ENCODE measurements at places on chromosomes 2 and 18.
A peak's percentile ranks its signal among the peaks of the same experiment; 100 is the strongest.

DNA sequence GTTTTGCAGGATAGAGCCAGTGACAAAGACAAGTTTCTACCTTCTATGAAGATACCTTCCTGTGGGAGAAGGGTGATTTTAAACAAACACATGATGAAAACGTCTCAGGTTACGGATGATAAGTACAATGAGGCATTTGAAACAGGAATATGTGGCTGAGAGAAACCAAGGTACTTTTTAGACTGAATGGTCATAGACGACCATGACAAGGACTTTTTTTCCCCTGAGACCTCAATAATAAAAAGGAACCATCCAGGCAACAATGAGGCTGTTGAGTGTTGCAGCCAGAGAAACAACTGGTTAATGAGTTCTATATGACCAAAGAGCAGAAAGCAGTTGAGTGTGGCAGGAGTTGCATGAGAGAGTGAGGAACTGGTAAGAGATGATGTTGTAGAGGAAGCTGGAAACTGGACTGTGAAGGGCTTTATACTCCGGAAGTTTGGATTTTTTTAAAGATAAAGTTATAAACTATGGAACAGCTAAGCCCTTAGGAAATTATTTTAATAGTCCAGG lies 306.1 kb upstream of the CYRIA start:
- no peak for DNase-seq

GRCh38 chr2:177328056-177328455 lies 63.5 kb upstream of the NFE2L2 start:
- DNase-seq = no peak

GRCh38 chr18:36130039-36130831 lies 536 bp downstream of the ELP2 start:
- DNase-seq = no peak

- no peak for DNase-seq
These were observed 147.0 kb upstream of the ALPP start for GRCh38 chr2:232231554-232231953.

DNA sequence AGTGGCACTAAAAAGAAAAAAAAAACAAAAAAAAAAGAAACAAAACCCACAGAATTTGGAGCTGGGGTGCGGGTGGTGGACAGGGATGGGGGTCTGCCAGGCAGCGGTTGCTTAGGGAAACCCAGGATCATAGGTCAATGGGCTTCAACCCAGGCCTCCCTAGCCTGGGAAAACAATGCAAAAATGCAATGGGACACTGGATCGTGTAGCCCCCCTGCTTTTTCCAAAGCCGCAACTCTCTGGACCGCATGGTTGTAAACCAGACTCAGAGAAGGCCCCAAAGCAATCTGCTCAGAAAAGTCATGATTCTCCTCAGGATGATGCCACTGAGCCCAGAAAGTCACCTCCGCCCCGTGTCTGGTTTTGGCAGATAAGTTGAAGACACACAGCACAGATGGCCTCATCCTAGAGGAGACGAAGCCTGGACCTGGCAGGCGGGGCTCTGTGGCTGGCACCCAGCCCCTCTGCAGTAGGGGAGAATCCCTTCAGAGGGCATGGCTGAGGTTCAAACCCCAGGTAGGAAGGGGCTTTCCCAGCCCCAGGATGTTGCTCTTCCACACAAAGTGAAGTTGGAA lies 5.1 kb downstream of the DLX2 start:
- no peak for DNase-seq

DNA sequence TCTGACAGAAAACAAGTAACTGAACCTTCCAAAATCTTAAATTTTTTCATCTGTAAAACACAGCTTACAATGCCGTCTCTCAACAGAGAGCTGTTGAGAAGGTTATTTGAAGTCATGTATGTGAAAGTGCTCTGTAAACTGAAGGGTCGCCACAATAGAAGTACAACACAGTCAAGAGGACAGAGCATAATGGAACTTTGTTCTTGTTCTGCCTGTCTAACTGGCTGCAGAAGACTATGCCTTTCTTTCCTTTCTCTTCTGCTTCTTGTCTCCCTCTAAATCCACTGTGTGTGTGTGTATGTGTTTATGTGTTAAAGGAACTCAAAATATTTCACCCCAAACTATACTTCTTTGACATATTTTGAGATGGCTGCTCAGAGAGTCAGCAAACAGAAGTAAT lies 365.8 kb upstream of the RND3 start:
- DNase-seq = no peak

GRCh38 chr2:158004126-158004764 lies 97.4 kb upstream of the UPP2 start:
- no peak for DNase-seq

GRCh38 chr2:48946449-48947048 lies 191.0 kb upstream of the LHCGR start:
- no peak for DNase-seq

DNA sequence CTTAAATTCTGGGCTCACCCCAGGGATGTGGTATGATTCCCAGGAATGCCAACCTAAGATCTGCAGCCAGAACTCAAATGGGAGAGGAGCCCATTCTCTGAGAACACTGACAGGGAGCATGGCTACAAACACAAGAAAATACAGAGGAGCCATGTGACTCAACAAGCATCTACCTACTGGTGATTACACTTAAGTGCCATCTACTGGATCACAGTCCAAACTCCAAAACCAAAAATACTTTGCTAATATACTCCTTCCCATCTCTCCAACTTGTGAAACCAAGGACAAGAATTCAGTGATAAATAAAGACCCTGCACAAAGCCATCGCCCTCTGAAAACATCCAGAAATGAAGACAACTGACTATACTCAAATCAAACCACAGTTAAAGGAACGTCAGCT lies 116.9 kb downstream of the NR4A2 start:
- no peak for DNase-seq

- no peak for DNase-seq
These were observed 34.5 kb downstream of the LYPD6 start for GRCh38 chr2:149364839-149365238.

GRCh38 chr2:58875436-58875835 lies 634.3 kb upstream of the FANCL start:
- DNase-seq = peak; percentile 10

DNA sequence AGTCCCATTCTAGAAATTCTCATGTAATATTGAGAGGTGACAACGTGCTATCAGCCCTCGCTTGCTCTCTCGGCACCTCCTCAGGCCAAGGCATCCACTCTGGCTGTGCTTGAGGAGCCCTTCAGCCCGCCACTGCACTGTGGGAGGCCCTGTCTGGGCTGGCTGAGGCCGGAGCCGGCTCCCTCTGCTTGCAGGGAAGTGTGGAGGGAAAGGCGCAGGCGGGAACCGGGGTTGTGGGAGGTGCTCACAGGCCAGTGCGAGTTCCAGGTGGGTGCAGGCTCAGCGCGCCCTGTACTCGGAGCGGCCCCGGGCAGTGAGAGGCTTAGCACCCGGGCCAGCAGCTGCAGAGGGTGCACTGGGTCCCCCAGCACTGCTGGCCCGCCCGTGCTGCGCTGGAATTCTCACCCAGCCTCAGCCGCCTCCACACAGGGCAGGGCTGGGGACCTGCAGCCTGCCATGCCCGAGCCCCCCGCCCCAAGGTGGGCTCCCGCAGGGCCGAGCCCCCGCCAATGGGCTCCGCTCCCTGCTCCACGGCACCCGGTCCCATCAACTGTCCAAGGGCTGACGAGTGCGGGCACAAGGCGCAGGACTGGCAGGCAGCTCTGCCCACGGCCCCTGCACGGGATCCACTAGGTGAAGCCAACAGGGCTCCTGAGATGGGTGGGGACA lies 1680.6 kb upstream of the LRRTM1 start:
- no peak for DNase-seq

- DNase-seq = no peak
These were observed 197.7 kb upstream of the SH3BP4 start for GRCh38 chr2:234754126-234754525.

DNA sequence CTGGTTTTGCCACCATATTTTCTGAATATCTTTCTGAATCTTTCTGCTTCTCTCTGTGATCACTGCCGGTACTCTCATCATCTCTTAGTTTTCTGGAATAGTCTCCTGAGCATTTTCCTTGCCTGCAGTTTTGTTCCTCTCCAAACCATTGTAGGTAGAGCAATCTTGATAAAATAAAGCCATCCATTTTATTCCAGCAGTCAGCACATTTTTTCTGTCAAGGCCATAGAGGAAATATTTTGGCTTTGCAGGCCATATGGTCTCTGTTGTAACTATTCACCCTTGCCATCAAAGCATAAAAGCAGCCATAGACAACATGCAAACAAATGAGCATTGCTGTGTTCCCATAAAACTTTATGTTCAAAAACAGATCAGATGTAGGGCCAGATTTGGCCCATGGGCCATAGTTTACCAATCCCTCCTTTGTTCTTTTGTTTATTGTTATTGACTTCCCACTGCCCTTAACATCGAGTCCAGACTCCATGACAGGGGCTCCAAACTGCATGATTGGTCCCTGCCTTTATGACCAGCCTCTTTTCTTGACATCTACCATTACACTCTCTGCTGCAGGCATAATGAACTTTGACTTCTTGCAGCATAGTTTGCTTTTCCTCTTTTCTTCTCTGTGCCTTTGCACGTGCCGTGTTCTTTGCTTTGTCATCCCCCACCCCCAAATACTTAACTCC lies 29.8 kb downstream of the TMEM87B start:
- DNase-seq = no peak

DNA sequence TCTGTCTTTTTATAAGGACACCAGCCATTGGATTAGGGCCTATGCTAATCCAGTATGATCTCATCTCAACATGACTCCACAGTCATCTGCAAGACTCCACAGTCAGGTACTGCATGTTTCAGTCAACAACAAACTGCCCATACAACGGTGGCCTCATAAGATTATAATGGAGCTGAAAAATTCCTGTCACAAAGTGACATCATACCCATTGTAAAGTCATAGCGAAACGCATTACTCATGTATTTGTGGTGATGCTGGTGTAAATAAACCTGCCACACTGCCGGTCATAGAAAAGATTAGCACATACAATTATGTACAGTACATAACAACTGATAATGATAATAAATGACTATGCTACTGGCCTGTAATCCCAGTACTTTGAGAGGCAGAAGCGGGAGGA lies 102.2 kb downstream of the TEX51 start:
- DNase-seq = no peak

- no peak for DNase-seq
These were observed 9.1 kb downstream of the THNSL2 start for GRCh38 chr2:88179228-88179679.

GRCh38 chr2:67486041-67486796 lies 89.1 kb downstream of the ETAA1 start:
- DNase-seq = no peak

GRCh38 chr2:163655667-163656066 lies 80.1 kb downstream of the FIGN start:
- no peak for DNase-seq

GRCh38 chr2:46717344-46718121 lies 198.1 kb downstream of the MCFD2 start:
- no peak for DNase-seq

- DNase-seq = no peak
These were observed 203.0 kb downstream of the SOCS6 start for GRCh38 chr18:70491734-70492348.

GRCh38 chr2:190320696-190321095 lies 1.1 kb upstream of the HIBCH start:
- no peak for DNase-seq

GRCh38 chr2:56587456-56587855 lies 403.7 kb downstream of the CCDC85A start:
- no peak for DNase-seq

DNA sequence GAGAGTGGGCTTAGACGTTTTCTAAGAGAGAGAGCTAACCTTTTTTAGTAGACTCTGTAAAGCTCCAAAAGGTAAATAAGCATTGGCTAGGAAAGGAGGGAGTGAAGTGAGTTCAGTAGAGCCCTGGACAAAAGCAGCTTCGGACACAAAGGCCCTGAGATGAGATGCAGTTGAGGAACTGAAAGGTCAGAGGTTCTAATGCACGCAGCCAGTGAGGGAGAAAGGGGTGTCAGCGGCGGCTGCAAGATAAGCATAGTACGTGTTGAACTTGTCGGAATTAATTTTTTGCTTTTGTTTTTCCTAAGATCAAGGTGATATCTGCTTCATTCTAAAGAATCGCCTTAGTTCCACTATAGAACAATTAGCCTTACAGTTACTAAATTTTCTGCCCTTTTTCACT lies 11.2 kb upstream of the SLC8A1 start:
- no peak for DNase-seq

- no peak for DNase-seq
These were observed 111.9 kb upstream of the MAPRE2 start for GRCh38 chr18:34929336-34929780.

DNA sequence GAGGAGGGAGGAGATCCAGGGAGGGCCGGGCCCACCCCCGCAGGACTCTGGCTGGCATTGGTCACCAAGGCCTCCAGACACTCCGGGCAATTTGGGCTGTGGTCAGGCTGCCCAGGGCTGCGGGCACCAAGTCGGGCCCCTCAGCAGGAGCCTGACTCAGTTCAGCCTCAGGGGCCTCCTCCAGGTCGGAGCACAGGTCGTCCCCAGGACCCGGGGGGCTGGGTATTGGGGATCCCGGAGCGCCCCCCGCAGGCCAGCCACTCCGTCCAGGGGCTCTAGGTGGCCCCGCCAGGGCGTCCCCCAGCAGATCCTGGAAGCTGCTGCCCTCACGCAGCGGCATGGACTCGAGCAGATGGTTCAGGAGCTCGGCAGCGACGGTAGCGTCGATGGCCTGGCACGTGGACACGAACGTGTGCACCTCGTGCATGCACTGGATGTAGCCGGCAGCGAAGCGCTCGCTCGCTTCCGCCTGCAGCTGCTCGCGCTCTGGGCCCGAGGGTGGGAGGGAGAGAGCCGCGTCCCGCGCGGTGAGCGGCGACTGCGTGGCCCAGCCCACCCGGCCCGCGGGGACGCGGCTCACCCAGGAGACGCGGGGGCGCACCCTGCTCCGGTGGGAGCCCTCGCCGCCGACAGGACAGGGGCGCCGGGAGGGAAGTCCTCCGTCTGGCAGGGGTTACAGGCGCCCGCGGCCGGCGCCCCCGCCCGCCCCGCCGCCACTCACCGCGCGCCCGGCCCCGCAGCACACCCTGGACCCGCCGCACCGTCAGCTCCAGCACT lies 884 bp downstream of the HES6 start:
- DNase-seq = no peak

GRCh38 chr2:79272616-79273015 lies 113.1 kb upstream of the REG3A start:
- no peak for DNase-seq

GRCh38 chr2:230908595-230909191 lies 16.3 kb downstream of the GPR55 start:
- peak; percentile 12 for DNase-seq

DNA sequence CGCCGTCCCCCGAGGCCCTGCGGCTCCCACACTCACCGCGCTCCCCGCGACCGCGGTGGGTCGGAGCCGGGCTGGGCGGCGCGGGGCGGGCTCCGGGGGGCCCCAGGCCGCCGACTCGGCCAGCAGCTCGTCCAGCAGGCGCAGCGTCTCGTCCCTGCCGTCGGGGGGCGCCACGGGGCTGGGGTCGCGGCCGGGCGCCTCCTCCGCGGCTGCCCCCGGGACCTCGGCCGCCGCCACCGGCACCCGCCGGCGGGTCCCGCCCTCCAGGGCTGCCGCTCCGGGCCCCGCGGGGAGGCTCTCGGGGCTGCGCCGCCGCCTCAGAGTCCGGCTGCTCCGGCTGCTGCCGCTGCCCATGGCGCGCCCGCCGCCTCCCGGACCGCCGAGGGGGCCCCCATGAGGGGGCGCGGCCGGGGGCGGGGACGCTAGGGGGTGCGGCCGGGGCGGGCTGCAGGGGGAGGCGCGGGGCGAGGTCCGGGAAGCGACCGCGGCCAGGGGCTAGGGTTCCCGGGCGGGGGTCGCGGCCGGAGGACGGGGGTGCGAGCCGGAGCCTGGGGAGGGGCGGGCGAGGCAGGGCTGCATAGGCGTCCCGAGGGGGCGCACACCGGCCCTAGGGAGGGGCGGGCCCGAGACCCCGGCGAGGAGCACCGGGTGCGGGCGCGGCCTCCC lies at the start of gene CYS1:
Gene CYS1, minus strand, starts transcription at position 542 of the 666 bp plus-strand sequence. Its CDS starts 188 bp downstream, at position 354.
- no peak for DNase-seq

GRCh38 chr2:161420406-161421074 lies 4.4 kb downstream of the TBR1 start:
- no peak for DNase-seq

Measured in anterior cingulate cortex (tissue), 58 donors.